CD4-positive, alpha-beta memory T cell (primary cell): ENCODE measurements at places on chromosomes 7 and 10. TPM values are rescaled to one million over a fixed set of nuclear protein-coding genes. Genes with fewer than 3 reads are reported as not detected.

Gene GPR158
- total RNA-seq, result not detected

Gene GIMAP7
- 476 TPM for total RNA-seq

Gene EBLN1
- not detected for total RNA-seq

Gene SRI
- total RNA-seq, result 76.1 TPM

Gene PROSER2
- 1.3 TPM for total RNA-seq

Gene ASZ1
- total RNA-seq, result not detected

Gene CCDC146
- 15.1 TPM for total RNA-seq

Gene CFAP58
- total RNA-seq, result not detected

Gene MYPN
- not detected for total RNA-seq

Gene FEZF1
- not detected for total RNA-seq

Gene VPS41
- 73.3 TPM for total RNA-seq

Gene PIP
- total RNA-seq, result not detected

Gene LIPM
- not detected for total RNA-seq

Gene VSIR
- total RNA-seq, result 97.8 TPM
